ENCODE measurements at places on chromosomes 6 and 20. TPM values are rescaled to one million over a fixed set of nuclear protein-coding genes. Genes with fewer than 3 reads are reported as not detected.

GRCh38 chr6:138659998-138660397 is 113.6 kb upstream of the CCDC28A start:
- DNase-seq = no peak

DNA sequence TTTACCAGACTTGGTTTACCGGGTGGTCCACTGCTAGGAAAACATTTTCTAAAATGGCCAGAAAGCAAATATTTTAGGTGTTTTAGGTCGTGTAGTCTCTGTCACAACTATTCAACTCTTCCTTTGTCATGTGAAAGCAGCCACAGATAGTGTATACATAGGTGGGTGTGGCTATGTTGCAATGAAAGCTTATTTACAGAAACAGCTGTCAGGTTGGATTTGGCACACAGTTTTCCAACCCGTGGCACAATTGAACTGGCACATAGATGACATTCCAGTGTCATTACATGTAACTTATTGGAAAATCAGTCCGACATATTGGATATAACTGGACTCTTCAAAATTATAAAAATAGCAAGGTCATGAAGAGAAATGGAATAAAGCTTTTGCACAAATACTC is 68.9 kb upstream of the KCNQ5 start:
- DNase-seq = peak; percentile 53

DNA sequence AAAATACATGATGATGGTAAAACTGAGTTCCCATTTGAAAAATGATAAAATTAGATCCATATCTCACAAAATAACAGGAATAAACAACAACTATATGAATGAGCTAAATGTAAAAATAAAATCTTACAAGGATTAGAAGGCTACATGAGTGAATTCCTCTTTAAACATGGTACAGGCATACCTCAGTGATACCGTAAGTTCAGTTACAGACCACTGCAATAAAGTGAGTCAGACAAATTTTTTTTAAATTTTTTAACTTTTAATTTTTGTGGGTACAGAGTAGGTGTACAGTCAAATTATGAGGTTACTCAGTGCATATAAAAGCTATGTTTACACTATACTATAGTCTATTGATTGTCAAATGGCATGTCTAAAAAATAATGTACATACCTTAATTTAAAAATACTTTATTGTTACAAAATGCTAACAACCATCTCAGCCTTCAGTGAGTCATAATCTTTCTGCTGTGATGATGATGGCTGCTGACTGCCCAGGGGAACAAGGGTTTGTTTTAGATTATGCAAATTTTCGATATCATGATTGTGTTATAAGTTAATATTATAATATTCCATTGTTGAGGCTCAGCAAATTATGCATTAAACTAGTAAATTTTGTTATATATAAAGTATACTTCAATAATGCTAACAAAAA is 222.8 kb upstream of the RUNX2 start:
- DNase-seq = no peak

GRCh38 chr20:60144404-60144803 is 186.2 kb downstream of the CDH26 start:
- no peak for DNase-seq

DNA sequence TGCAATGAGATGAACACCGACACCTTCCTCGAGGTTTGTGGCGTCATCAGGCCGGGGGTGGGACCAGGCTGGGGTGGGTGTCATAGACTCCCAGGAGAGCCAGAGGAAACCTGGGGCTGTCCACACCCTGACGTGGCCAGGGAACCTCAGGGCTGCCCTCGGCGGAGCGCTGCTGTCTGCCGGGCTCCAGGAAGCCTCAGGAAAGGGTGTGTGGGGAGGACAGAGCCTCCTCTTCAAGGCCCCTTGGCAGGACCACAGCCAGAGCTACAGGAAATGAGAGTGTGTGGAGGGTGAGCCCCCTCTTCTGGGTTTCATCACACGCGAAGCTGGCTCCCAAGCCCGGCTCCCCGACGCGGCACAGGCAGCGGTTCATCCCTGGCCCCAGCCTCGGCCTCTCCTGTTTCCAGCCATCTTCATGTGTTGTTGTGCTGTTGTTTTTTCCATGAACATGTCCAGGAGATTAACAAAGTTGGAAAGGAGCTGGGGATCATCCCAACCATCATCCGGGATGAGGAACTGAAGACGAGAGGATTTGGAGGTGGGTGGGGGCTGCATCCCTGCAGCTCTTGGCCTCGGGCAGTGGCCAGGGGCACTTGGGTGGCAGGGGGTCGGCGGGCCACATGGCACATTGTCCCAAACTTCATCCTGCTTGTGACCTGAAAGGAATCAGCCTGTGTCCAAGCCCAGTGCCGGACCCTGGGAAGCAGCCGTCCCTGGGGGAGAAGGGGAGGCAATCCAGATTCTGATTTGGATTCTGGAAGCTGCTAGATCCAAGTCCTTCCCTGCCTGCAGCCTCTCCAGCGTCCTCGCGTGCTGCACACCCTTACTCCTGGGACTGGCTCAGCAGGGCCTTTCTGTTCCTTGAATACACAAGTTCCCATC is 6.4 kb downstream of the NPEPL1 start:
- DNase-seq = no peak

DNA sequence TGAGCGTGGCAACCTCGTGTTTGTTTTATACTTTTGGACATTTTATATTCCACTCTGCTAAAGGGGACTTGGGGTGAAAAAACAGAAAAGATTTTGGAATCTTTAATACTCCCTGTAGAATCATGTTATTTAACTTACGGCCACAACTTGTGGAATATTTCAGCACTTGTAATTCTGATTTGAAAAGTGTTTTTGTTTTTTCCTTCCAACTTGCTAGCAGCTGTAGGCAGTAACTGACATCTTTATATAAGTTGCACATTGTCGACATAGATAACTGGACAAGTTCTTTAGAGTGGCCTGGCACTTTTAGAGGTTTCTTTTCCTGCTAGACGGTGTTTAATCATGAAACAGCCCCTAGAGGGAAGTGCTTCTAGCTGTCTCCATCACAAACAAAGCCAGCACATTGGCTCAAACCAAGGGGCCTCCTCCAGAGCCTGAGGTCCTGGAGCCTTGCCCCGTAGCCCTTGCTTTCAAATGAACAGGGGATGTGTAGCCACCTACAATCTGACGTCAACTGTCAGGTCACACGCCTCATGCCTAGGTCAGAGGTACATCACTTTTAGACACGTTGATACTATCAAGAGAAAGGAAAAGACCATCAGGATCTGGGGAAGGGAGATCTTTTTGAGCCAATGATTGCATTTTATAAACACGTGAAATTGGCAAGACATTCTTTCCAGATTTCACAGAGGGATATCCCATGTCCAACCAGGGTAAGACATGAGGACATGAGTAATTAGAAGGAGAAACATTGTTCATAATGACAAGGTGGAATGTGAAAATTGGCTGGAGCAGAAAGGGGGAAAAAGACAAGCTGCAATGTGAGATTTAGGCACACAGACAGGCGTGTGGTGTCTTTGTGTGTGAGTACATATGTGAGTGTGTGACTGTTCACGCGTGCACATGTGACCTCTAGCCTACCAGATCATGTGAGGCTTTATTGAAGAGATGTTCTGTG is 92.1 kb downstream of the TXNDC5 start:
- DNase-seq = no peak

GRCh38 chr20:15205028-15205427 is 867.6 kb upstream of the FLRT3 start:
- no peak for DNase-seq

- DNase-seq = no peak
Observed at GRCh38 chr6:146336191-146336590, 207.4 kb upstream of the RAB32 start.

- no peak for DNase-seq
Observed at GRCh38 chr6:167581637-167582036, 245.1 kb upstream of the AFDN start.

DNA sequence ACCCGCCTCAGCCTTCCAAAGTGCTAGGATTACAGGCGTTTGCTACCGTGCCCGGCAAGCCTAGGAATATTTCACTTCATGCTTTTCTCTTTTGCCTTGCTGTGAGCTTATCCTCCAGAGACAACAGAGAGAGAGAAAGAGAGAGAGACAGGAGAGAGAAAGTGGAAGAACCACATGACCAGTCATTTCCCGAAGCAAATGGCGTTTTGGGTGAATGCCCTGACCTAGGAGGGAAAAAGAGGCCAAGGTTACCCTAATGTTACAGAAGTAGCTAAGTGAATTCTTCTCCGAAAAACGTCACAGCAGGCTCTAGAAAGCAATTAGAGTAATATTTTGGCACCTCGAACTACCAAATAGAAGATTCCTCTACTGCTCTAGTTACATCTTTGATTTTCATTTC is 9.1 kb downstream of the SGK1 start:
- DNase-seq = no peak

DNA sequence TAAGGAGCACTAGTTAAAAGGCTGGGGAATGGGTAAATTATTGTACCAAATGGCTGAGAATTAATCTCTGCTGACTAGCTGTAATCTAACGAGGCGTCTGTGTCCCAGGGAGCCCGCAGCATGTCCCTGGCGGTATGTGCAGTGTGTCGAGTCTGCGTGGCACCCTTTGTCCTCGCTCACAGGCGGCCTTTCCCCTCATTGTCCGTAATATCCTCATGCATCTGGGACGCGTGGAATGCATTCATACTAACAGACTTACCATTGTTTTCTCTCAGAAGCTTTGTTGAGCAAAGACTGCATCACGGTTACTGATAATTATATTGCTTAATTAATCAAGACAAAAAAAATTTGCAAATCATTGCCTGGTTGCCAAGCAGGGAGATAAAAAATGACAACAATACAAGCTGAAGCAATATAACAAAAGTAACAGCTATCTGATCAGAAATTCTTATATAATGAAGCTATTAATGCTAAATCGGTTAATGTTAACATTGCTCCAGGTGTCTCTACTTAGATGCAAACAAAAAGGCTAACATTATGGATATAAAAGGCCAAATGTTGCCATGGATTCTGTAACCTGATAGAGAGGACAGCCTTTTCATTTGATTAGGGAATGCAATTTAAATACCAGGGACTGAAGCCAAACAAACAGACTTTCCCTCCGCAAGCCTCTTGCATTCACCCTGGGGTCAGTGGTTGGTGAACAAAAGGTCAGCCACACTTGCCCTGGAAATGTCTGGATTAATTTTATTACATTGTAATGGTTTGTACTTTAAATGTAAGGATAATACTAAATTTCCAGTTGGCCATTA is 124.8 kb downstream of the INSM1 start:
- no peak for DNase-seq

DNA sequence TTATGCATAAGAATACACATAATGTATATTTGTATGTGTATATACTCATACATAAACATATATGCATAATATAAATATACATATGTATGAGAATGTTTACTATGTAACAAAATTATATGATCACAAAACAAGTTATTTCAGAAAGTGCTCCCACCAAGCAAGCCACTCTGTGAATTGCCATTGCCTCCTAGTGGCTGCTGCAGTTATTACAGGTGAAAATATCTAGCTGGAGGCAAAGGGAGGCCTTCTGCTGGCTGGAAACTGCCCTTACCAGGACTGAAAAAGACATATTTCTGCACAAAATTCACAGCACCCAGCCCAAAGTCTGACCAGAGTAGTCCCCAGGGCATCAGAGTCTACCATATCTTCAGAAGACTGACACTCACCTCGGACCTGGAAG is 14.4 kb upstream of the ADAM33 start:
- no peak for DNase-seq

GRCh38 chr6:101294676-101295075 is 98.8 kb upstream of the GRIK2 start:
- peak; percentile 64 for DNase-seq

- no peak for DNase-seq
Observed at GRCh38 chr20:46852313-46852712, 42.3 kb upstream of the EYA2 start.

DNA sequence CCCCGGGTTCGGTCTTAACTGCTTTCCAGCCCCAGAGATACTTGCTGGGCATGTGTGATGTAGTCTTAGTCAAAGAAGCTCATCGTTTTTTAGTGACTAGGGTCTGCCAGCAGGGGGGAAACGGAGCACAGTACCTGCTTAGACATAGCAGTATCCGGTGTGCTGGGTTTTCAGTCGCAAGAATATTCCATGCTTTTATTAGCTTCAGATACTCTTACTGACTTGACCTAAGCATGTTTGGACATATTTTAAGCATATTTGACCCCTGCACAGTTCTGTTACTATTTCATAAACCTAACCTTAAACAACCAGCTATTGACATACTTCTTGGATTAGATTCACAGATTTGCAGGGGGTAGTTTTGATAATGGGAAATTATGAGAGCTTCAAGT is 3.0 kb downstream of the E2F3 start:
- DNase-seq = peak; percentile 56

- DNase-seq = no peak
Observed at GRCh38 chr6:130574146-130574545, 208.3 kb downstream of the TMEM200A start.

DNA sequence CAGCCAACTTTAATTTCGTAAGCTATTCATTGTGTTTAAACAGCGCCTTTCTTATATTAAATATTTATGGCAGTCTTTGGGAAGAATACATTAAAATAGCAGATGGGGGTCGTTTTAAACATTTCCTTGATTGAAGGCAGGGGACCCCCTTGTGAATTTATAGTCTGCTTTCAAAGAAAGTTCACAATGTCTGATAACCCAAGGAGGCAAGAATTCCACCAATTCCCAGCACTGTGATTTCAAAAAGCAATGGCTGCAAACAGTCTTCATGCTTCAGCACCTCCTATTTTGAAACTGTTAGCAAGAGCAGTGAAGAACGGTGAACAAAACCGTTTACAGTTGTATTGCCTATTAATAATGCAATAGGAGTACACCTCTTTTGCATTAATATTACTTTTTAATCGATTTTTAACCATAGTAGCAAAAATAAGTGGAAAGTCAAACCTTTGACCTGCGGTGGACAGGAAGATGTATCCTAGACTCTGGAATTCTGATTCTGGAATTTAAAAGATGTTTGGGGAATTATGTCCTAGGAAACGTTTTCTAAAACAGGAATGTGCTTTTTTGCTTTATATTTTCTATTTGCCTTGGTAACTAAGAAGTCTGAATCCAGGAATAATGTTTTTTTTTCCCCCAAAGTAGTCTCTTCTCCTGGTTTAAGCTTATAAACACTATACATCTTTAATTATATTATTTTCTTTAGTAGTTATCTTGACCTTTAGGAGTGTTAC is 393.0 kb downstream of the CDKAL1 start:
- DNase-seq = no peak

DNA sequence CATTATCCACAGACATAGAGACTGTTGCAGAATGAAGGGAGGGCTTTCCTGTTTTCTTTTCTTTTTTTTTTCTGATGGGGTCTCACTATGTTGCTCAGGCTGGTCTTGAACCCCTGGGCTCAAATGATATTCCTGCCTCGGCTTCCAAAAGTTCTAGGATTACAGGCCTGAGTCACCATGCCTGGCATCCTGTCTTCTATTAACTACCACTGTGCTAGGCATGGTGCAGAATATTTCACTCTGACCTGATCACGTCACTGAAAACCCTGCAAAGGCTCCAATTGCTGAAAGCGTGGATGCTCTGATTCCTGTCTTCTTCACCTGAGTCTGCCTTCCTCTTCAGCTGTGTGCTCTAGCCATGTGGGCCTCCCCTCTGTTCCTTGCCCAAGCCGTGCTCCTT is 8.5 kb upstream of the DNMT3B start:
- no peak for DNase-seq

SAMD3 gene
- 3.6 TPM for polyA plus RNA-seq

SLC35F1 gene
- polyA plus RNA-seq = not detected

ASF1A gene
- 13.0 TPM for polyA plus RNA-seq

OPRM1 gene
- polyA plus RNA-seq = not detected

EYS gene
- 0.03 TPM for polyA plus RNA-seq

Measured in foreskin keratinocyte (primary cell).